CD4-positive, CD25-positive, alpha-beta regulatory T cell (primary cell): ENCODE measurements at places on chromosomes 3 and 15. TPM values are rescaled to one million over a fixed set of nuclear protein-coding genes. Genes with fewer than 3 reads are reported as not detected.
A peak's percentile ranks its signal among the peaks of the same experiment; 100 is the strongest.

Gene RBM15B
- polyA plus RNA-seq: 13.2 TPM

Gene USF3
- 3.3 TPM for polyA plus RNA-seq

Gene LRTM1
- polyA plus RNA-seq: not detected

Gene SNRPN
- 358 TPM for polyA plus RNA-seq

DNA sequence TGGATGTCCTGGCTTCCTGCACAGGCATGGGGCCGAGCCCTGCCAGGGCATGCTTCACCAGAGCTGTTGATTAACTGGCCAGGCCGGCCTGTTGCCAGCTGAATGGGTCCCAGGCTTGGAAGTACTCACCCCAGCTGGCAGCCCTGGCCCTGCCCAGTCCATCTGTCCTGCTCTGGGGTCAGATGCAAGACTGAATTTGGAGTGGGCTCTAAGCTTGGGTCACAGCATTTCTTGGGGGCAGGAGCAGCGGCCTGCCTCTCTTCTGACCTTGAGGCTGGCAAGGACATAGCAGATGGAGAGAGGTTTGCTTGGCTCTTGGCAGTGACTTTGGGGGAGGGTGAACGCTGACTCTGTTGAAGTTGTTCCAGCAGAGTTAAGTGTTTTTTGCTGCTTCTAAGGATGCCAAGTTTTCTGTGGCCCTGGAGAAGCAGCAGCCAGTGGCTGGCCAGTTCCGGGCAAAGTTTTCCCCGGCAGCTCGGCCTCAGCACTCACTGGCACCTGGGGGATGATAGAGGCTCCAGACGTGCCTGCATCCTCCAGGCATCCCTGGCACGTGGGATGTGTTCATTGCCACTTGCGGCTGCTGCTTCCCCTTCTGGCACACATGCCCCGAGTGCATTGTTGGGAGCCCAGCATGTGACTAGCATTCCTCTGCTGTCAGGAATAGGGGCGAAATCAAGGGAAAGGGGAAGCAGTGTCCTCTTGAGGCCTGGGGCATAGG is 22.9 kb downstream of the PDIA5 start:
- no peak for DNase-seq
- no peak overlapping the region for H3K4me3 ChIP-seq
- no peaks in the 10 kb centered on the region for H3K4me1 ChIP-seq
- no peaks in the 10 kb centered on the region for H3K36me3 ChIP-seq

DNA sequence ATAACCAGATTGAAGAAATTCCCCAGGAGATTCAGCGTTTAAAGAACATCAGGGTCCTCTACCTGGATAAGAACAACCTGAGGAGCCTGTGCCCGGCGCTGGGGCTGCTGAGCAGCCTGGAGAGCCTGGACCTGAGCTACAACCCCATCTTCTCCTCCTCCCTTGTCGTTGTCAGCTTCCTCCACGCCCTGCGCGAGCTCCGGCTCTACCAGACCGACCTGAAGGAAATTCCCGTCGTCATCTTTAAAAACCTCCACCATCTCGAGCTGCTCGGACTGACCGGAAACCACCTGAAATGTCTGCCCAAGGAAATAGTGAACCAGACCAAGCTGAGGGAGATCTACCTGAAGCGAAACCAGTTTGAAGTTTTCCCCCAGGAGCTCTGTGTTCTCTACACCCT is 9.4 kb upstream of the LRRC34 start:
- no peak for DNase-seq
- H3K4me1 ChIP-seq: no peaks in the 10 kb centered on the region
- H3K27ac ChIP-seq: no peak overlapping the region
- no peaks in the 10 kb centered on the region for H3K36me3 ChIP-seq
- H3K27me3 ChIP-seq: peaks cover 11% of the 10 kb centered on the region

- H3K27ac ChIP-seq: no peak overlapping the region
- no peaks in the 10 kb centered on the region for H3K4me1 ChIP-seq
- peak; percentile 30 for DNase-seq
Observed at GRCh38 chr15:51499379-51499976, 123.1 kb downstream of the DMXL2 start.

GRCh38 chr3:119149484-119149883 is 3.5 kb downstream of the TEX55 start:
- no peaks in the 10 kb centered on the region for H3K4me1 ChIP-seq
- no peak for DNase-seq
- no peaks in the 10 kb centered on the region for H3K36me3 ChIP-seq
- H3K27me3 ChIP-seq: no peaks in the 10 kb centered on the region
- no peak overlapping the region for H3K27ac ChIP-seq
- H3K4me3 ChIP-seq: no peak overlapping the region

- peak; percentile 47 for DNase-seq
- H3K27me3 ChIP-seq: no peaks in the 10 kb centered on the region
- H3K36me3 ChIP-seq: no peaks in the 10 kb centered on the region
- no peak overlapping the region for H3K27ac ChIP-seq
Observed at GRCh38 chr15:85044251-85044853, 62.7 kb downstream of the PDE8A start.

DNA sequence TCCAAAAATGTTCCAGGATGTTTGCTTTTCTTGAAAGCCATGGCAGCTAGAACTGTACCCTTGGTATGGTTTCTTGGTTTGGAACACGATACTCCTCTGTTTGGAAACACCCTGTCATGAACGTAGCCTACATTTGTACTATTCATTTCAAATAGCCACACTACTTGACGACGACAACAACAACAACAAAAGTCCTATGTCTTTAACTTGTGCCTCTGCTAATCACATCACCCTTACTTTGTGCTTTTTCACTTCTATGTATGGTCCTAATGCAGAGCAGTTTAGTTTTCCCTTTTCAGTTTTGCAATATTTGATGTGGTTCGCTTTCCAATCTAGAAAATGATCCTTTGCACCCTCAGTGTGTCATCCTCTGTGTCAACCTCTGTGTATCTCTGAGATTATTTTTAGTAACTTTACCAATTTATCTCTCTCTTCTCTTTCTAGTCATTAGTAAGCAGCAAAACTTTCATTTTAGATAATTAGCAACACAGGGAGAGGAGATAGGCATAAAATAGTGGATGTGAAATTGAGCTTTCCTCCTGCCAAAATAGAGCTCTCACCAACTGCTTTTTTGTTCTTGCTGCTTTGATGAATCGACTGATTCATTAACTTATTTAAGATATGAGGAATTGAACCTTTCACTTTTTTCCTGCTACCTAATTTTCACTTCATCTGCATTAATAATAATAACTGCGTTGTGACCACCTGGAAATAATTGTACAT is 44.1 kb upstream of the TP63 start:
- H3K4me3 ChIP-seq: no peak overlapping the region
- no peaks in the 10 kb centered on the region for H3K4me1 ChIP-seq
- no peak overlapping the region for H3K27ac ChIP-seq
- no peaks in the 10 kb centered on the region for H3K27me3 ChIP-seq

DNA sequence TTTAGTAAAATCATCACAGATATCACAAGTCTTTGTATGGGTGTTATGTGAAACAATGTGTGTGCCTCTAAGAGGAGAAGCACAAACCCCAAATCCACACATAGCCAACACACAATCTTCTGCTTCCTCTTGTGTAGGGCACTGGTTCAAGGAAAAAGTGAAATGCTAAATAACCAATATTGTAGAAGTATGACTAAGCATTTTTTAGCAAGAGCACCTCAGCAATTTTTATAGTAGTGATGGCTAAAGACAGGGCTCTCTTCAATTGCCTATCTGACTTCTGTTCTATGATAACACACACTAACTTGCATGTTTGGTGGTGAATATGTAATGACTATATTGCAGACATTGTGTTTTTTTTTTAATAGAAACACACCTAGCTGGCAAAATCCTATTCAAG is 997.9 kb upstream of the ALCAM start:
- no peak overlapping the region for H3K27ac ChIP-seq
- H3K27me3 ChIP-seq: no peaks in the 10 kb centered on the region
- H3K4me3 ChIP-seq: no peak overlapping the region
- no peak for DNase-seq
- no peaks in the 10 kb centered on the region for H3K4me1 ChIP-seq
- no peaks in the 10 kb centered on the region for H3K36me3 ChIP-seq

GRCh38 chr15:81293728-81294515 is 30.0 kb downstream of the STARD5 start:
- H3K27ac ChIP-seq: peak overlapping the region; percentile 94
- DNase-seq: peak; percentile 86
- peak overlapping the region; percentile 97 for H3K4me3 ChIP-seq
- peaks cover 76% of the 10 kb centered on the region for H3K4me1 ChIP-seq
